ENCODE measurements at places on chromosomes 3 and 15.
A peak's percentile ranks its signal among the peaks of the same experiment; 100 is the strongest.

DNA sequence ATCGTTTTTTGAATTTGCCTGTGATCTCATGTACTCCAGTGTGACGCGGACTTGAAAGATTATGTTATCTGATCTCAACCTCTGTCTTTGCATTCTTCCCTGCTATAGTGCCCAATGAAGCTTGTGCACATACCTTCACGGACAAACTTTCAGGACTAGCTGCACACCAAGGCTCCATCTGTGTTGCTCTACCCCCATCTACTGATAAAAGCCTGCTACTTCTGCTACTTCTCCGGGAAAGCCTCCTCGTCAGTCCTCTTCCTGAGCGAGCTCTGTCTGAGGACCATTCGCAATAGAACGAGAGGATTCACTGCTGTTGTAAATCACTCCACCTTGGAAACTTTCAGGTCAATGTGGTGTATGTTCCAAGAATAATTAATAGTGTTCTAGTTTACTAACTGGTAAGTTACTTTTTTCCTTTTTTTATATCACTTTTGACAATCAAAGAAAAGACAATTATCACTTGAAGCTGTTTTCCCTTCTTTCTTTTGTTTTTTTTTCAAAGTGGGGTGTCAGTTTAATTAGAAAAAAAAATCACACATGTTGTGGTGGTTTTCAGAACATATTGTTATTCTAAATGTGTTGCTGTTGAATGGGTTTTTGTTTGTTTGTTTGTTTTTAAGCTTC is 217.6 kb downstream of the ARRDC4 start:
- peak; percentile 25 for DNase-seq

DNA sequence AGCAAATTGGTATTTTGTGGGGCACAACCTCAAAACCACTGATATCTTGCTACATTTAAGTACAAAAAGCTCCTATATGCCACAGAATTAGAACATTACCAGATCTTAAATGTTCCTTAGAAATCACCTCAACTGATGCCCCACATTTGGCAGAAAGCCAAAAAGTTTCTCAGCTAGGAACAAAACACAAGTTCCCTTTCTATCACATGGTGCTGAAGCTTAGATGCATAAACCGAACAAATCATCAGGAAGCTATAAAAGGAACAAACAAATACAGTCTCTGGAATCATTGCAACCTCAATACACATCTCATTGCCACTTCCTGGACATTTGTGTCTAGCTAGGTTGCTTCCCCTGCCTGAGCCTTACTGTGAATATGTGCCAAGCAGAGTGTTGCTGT is 492.6 kb downstream of the LPP start:
- DNase-seq, result no peak

- DNase-seq, result no peak
Observed at GRCh38 chr3:188185717-188186251, 31.8 kb downstream of the LPP start.

- DNase-seq, result no peak
Observed at GRCh38 chr3:166064476-166064875, 227.3 kb upstream of the BCHE start.

- DNase-seq, result no peak
Observed at GRCh38 chr15:35393398-35393797, 152.6 kb downstream of the DPH6 start.

DNA sequence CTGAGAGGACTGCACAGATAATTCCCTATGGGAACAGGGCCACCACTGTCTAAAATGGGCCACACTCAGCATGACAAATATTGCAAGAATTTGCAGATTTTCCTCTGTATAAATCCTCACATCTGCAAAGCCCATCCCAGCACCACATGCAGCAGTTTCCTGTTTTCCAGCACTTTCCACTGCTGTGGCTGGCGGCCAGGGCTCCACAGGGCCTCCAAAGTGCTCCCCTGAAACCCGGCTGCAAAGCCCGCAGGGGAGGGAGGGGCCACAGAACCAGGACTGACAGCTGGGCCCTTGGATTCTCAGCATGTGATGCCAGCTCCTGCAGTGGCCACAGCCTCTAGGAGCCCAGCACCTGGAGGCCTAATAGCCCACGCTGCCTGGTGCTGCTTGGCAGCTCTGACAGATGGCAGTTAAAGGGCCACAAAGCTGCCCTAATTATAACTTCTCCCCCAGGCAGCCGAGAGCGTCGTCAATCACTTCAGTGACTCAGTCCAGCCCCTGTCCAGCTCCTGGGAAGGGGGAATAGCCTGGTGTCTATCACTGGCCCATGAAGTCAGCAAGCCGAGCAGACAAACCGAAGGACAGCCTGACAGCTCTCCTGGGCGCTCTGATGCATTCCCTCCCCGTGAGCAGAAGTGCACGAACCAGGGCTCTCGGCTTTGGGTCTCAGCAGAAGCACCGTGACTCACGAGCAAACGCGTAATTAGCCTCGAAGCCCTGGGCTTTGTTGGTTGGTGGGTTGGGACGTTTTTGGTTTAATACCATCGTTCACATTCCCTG is 4.7 kb downstream of the LRRC15 start:
- DNase-seq, result no peak

DNA sequence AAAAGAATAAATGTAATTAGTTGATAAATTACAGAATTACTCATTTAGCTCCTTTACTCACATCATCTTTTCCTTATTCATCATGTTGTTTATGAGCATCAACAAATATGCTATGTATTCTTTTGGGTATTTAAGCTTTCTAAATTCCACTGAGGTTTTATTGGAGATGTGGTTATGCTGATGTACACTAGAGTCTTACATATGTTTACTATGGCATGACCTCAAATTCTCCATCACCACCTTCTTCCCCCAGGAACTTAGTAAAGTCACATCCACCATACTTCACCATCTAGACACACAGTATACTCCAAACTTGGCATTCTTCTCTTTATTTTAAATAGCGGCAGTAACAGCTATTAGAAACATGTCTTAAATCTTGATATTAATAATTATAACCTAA is 74.1 kb upstream of the MELTF start:
- DNase-seq, result no peak

- DNase-seq, result no peak
Observed at GRCh38 chr3:173734895-173735294, 337.4 kb downstream of the NLGN1 start.

GRCh38 chr3:52438579-52439425 is 6.1 kb downstream of the SEMA3G start:
- DNase-seq, result no peak

- no peak for DNase-seq
Observed at GRCh38 chr15:57248074-57248473, 128.2 kb upstream of the CGNL1 start.

GRCh38 chr3:8638994-8639658 is 5.5 kb downstream of the SSUH2 start:
- DNase-seq, result no peak

- no peak for DNase-seq
Observed at GRCh38 chr15:73633991-73634495, 854 bp upstream of the NPTN start.

DNA sequence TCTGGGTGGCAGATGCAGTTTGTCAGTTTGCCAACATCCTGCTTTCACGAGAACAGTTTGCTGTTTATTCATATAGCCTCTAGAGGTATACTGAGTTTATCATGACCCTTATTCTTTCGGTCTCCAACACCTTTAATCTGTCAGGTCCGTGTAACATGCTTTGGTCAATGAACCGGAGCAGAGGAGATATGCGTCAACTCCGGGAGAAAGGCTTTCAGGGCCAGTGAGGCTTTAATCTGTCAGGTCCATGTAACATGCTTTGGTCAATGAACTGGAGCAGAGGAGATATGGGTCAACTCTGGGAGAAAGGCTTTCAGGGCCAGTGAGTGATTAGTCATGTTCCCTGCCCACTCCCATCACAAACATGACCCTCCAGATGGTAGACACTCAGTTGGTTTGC is 16.9 kb upstream of the GPD1L start:
- DNase-seq, result no peak

- no peak for DNase-seq
Observed at GRCh38 chr3:148202386-148202785, 495.3 kb upstream of the AGTR1 start.

DNA sequence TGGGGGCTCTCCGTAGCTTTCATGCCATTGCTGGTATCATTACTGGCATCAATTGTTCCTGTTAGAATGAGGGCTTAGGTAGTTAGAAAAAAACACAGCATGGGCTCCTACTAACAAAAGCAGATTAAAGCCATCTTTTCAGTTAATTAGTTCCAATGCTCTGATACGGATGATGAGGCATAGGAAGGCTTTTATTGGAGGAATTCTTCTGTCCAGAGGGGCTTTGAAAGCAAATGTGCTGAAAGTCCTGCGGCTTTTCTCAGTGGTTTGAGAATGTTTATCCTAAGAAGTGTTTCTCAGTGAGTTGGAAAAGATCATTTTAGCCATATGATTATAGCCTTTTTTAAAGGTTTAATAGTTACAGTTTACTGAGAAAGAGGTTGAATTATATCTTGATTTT is 198.5 kb downstream of the THSD4 start:
- DNase-seq, result no peak

DNA sequence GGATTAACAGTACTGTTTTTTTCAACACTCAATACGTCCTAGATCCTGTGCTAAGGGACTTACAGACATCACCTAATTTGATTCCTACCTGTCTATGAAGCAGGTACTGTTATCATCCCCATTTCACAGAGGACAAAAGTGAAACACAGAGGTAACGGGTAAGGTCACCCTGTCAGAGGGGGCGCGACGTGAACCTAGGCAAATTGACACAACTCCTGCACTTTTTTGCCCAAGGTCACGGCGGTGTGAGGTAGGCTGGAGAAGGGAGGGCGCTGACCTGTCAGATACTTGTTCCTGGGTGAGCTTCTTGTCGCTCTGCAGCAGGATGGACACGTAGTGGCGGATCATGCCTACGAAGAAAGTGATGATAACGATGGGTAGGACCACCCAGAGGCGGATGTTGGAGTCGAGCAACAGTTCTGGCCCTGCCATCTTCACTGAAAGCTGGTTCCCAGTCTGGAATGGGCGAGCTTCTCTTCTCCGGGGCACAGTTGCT is 363 bp downstream of the EMC3 start:
- DNase-seq, result no peak

GRCh38 chr3:24318677-24319287 is 175.9 kb downstream of the THRB start:
- no peak for DNase-seq

DNA sequence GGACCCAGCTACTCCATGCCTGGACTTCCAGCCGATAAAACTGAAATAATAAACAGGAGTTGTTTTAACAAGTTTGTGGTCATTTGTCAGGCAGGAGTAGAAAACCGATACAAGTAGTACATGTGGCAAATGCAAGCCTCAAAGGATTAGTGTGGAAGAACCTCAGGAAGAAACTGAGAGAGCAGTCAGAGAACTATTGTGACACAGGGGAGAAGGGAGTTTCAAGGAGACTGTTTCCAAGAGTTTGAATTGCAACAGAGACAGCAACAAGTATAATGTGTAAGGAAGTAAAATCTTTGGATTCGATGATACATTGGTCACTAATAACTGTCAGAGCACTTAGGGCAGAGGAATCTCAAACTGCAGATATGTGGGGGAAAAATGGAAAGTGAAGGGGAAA is 450.6 kb upstream of the ARHGEF26 start:
- no peak for DNase-seq
